Naive thymus-derived CD8-positive, alpha-beta T cell (primary cell): ENCODE measurements at places on chromosomes 3 and 15. TPM values are rescaled to one million over a fixed set of nuclear protein-coding genes. Genes with fewer than 3 reads are reported as not detected.

GRCh38 chr3:59632760-59633573 lies 583.1 kb upstream of the CFAP20DC start:
- DNase-seq = no peak

The KCNMB2 gene
- total RNA-seq = not detected

DNA sequence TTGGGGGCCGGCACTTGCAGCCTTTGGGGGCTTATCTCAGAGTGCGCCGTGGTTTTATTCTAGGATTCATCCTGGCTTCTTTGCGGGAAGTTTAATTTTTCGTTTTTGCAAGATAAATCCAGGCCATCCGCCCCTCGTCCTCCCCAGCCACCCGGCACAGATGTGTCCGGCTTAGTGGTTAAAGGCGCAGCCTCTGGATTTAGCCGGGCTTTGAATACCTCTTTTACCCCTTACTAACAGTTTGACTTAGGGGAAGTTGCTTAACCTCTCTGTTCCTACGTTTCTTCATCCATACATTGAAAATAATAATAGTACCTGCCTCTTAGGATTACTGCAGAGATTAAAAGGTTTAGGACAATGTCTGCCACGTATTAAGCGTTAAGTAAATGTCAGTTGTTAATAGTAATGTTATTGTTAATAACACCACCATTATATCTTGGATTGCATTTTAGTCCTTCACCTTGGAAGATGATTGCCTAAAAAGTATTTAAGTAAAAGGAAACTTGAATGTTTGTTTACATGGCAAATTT lies 714 bp downstream of the ECT2 start:
- no peak for DNase-seq

- no peak for DNase-seq
Measured at GRCh38 chr3:46930166-46930944, 46.2 kb downstream of the CCDC12 start.

- no peak for DNase-seq
Measured at GRCh38 chr15:80932513-80932815, 57.2 kb downstream of the MESD start.

DNA sequence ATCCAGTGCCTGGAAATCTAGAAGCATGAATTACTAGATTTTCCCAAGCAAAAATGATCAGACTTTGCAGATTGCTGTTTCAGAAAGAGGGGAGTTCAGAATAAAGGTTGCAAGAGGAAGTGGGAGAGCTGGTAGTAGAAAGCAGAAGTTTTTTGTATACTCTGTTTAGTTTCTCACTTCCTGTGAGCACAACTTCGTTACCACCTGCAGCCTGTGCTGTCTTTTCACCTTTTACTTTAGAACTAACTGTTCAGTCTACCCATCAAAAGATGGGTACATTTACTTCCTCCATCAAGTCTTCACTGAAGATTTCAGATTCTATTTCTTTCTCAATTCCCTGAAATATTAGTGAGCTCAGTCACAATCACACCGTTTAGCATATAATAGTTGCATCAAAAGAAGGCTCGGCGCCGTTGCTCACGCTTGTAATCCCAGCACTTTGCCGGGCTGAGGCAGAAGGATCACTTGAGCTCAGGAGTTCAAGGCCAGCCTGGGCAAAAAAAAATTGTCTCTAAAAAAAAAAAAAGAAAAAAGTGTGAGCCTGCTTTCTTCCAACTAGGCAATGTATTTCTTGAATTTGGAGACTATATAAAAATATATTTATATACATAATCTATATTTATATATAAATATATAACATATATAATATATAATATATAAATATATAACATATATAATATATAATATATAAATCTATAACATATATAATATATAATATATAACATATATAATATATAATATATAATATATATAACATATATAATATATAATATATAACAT lies 1.8 kb upstream of the CEP97 start:
- no peak for DNase-seq

GRCh38 chr3:135982922-135983581 lies 17.5 kb downstream of the PPP2R3A start:
- no peak for DNase-seq

DNA sequence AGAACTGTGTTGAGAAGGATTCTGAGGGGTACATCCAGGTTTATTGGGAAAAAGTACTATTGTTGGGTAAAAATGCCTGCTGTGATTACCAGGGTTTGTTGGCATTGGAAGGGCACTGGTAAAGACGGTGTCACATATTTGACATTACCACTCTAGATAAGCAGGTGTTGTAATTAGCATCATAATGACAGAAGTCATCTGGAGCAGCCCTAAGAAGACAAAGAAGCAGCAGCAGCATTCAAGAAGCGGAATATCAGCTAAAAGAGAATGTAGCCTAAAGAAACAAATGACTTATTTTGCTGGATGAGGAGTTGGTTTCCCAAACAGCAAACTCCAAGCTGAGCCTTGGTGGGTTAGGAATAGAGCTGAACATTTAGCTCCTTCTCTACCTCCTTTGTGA lies 30.5 kb upstream of the ZFAND6 start:
- DNase-seq = no peak

DNA sequence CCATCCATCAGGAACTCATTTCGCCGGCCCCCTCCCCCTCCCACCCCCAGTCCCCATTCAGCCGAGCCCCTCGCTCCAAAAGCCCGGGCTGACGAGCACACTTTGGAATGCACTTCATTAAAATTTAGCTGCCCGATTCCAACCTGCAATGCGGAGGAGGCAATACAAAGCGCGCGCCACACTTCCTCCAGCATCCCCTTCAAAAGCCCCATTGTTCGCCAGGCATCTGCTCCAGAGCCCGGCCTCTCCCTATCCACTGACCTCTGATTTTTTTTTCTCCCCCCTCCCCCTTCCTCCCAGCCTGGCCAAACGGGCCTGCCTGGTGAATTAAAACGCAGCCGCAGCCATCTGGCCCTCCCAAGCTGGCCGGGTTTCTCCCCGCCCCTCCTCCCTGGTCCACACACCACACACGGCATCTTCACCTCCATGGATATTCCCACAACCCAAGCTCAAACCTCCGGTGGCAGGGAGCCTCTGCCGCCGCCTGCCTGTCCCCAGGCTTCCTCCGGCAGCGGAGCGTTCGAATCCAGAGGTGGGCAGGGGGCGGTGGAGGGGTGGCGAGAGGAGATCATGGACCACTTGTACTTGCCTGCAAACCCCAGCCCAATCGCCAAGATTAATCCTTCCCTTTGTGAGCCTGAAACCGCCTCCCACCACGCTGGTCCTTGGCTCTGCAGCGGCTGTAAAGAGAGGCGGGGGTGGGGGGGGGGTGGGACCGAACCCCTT lies 441.3 kb downstream of the MAGI1 start:
- no peak for DNase-seq

The STRA6 gene
- not detected for total RNA-seq

DNA sequence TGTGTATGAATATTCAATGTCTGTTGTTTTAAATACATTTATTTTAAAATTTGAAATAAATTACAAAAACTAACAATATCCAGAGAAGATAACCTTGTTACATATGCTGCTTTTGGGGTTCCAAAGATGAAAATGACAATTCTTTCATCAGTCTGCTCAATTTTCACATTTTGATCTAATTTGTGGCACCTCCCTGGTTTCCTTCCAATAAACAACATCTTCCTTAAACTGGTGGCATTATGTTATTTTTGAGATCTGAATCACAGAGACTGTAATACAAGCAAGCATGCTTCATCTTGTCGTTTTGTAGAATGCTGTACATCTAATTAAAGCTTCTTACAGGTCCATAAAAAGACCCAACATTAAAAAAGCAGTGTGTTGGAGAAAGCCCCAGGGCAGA lies 2.2 kb upstream of the SNRK start:
- no peak for DNase-seq

- no peak for DNase-seq
Measured at GRCh38 chr3:14768182-14768790, 50.5 kb upstream of the FGD5 start.

The C3orf22 gene
- not detected for total RNA-seq

- DNase-seq = no peak
Measured at GRCh38 chr3:65951836-65952505, 86.7 kb downstream of the MAGI1 start.

- DNase-seq = peak; percentile 76
Measured at GRCh38 chr3:46276497-46277099, 34.3 kb downstream of the CCR3 start.

The OR5K3 gene
- total RNA-seq = not detected

DNA sequence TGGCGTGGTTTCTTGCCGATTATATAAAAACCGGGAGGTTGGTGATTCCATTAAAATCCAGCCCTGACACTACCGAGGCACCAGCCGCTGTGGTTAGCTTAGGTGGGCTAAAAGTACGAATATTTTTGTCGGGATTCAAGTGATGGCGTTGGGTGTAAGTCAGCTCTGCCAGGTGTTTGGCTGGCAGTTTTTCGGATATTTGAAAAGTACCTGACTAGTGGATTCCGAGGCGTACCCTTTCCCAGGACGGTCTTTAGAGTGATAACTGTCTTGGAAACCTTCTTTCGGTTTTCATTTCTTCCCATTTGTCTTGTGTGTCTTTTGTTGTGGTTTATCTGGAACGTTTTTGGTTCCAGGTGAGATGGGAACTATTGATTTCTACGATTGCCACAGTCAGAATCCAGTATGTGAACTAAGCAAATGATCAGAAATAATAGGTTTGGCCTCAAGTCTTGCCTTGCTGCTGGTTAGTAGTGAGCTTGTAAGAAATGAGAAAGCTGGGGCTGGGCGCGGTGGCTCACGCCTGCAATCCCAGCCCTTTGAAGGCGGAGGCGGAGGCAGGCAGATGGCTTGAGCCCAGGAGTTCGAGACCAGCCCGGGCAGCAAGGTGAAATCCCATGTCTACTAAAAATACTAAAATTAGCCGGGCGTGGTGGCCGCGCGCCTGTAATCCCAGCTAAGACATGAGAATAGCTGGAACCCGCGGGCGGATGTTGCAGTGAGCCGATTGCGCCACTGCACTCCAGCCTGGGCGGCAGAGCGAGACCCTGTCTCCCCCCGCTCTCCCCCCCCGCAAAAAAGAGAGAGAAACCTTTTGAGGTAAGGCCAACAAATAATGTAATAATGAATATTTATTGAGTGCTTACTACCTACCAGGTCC lies 1.4 kb downstream of the FYTTD1 start:
- DNase-seq = no peak

DNA sequence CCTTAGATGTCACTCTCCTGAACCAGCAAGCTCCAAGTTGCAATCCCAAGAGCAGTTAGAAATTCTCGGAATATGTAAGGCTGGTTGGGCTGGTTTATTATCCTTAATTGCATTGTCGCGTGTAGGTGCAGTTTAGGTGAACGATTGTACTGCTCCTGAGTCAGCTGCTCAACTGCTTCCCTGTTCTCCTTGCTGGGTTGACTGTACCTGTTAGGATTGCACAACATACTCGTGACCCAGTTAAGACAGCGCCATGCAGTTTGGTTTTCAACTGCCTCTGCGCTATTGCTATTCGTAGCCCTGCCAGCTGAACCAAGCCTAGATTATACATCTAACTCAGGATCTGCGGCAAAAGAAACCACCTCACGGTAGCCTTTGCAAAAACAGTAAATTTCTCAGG lies 41.0 kb downstream of the BCL2L10 start:
- DNase-seq = no peak

GRCh38 chr3:64019879-64020278 lies 3.4 kb downstream of the PSMD6 start:
- DNase-seq = no peak

The GRIP2 gene
- total RNA-seq = not detected

The RBSN gene
- 41.4 TPM for total RNA-seq

The COLQ gene
- 3.4 TPM for total RNA-seq

- no peak for DNase-seq
Measured at GRCh38 chr3:174620855-174621472, 238.2 kb upstream of the NAALADL2 start.

The CCR8 gene
- not detected for total RNA-seq

DNA sequence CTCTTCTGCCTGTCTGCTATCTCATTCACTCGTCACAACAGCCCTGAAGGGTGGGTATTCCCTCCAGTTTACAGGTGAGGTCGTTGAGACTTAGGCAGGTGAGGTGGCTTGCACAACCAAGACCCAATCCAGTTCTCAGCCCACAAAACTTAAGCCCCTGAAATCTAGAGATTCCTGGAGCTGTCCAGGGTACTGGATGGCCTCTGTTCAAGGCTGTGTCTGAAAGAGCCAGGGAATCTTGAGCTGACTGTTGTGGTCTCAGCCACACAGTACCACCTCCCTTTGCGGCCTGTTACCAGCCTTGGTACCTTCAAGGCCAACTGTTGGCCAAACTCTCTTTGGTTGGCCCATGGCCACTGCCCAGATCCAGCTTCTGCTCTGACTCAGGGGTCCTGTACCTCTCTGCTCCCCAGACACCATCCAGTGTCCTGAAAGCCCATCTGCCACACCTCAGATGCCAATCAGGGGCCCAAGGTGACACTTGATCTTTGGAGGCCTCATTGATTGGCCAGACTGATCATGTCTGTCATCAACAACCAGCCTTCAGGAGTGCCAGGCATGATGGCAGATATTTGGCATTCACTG lies 10.9 kb upstream of the FAM107A start:
- DNase-seq = no peak

DNA sequence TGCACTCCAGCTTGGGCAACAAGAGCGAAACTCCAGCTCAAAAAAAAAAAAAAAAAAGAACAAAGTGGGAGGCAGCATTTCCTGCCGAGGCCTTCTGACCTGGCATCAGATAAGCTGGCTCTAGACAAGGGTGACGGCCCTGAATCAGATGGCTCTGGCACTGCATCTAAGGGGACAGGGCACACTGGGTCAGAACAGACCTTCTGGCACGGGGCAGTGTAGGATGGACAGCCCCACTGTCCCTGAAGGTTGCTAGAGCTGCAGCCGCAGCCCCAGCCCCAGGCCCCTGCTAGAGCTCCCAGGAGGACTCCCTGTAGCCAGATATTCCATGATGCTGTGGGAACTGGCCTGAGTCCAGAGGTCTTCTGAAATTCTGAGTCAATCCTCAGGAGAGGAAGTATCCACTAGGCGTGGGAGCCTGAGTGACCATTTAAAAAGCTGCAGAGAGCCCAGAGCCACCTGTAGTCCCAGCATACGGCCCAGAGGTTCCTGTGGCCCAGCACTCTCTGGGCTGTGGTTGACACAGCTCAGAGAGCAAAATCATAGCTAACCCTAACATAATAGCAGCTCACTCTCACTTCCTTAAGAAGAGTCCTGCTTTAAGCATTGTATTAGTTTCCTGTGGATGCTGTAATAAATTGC lies 69.2 kb upstream of the MFGE8 start:
- DNase-seq = no peak
